ENCODE measurements at places on chromosomes 2 and 18. TPM values are rescaled to one million over a fixed set of nuclear protein-coding genes. Genes with fewer than 3 reads are reported as not detected.

DNA sequence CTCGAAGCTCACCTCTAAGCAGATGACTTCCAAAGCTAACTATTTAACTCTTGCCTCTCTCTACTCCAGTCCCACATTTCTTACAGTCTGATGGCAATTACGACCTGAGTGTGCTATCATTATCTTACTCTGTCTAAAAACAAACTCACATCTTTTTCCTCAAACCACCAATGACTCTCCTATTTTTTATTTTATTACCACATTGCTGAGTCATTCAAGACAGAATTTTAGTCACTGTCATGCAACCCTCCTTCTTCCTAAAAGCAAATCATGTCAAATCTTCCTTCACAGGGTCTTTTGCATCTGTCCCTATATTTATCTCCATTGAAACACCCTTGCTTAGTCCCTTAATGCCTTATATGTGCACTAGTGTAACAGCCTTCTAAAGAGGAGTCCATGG, 34.6 kb upstream of the C2orf15 start:
- H3K36me3 ChIP-seq = no peaks in the 10 kb centered on the region
- no peak overlapping the region for H3K27ac ChIP-seq
- no peak for DNase-seq
- no peaks in the 10 kb centered on the region for H3K4me1 ChIP-seq
- peaks cover 4% of the 10 kb centered on the region for H3K27me3 ChIP-seq

DNA sequence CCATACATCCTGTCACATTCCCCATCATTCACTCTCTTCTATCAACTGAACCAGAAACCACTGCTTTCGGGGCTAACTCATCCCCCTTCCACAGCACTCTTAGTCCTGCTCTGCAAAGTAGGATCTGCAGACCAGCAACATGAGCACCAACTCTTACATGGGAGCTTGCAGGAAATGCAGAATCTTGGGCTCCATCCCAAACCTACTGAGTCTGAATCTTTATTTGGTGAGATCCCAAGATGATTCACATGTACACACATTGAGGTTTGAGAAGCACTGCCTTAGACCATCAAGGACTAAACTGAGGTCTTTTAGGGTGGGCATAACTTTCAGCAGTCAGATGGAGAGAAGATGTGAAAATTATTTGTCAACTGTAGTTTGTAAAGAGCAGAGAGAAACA, 235.6 kb upstream of the EPHA4 start:
- H3K27ac ChIP-seq = no peak overlapping the region
- DNase-seq = no peak
- H3K27me3 ChIP-seq = peaks cover 1% of the 10 kb centered on the region
- 0 out of 2 replicates have a peak, but pooled peaks cover 5% of the 10 kb centered on the region for H3K36me3 ChIP-seq
- H3K4me1 ChIP-seq = no peaks in the 10 kb centered on the region

Gene FOSL2
- total RNA-seq = 128 TPM

Gene SP9
- not detected for total RNA-seq

Gene FHL2
- 202 TPM for total RNA-seq

DNA sequence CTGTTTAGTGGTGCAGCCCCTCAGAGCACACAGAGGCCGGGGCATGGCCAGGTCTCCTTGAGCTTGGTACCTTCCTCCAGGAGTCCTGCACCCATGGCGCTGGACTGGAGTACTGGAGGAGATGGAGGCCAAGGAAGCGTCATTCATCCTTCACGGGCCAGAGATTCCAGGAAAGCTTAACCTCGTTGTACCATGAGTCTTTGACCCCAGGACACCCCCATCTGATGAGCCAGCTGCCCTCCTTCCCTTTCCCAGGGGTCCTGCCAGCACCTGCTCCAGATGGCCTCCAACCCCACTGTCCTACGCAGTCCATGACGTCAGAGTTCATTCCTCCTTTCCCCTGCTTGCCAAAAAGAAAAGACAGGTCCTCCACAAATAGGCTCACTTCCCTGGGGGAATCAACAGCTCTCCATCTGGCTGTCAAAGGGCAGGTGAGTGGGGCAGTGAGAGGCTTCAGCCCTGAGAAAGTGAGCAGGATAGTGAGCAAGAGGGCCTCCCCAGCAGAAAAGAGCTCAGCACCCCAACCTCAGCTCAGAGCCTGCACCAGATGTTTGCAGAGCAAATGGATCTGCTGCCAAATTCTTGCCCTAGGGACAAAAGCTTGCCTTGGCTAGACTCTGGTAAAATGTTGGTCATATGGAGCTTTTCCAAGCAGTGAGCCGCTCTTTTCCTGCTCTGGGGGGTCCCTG, 4.5 kb upstream of the NPPC start:
- H3K4me3 ChIP-seq = no peak overlapping the region
- DNase-seq = no peak
- H3K36me3 ChIP-seq = no peaks in the 10 kb centered on the region

DNA sequence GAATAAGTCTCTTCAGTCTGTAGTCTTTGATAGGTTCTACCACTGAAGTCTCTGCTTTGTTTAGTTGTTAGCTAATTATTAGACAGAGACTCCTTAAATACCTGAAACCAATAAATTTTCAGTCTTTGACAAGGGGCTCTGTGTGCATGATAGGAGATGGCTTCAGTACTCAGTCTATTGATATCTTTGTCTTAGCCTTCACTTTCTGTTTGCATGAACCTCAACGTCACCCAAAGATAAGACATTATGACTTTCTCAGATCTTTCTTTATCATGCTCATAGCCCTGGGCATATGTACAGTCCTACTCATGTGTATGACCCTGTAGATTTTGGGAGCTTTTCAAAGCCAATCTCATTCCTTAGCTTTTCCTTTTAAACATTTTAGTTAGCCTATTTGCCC, 183.5 kb upstream of the GCFC2 start:
- H3K4me3 ChIP-seq = no peak overlapping the region
- no peak overlapping the region for H3K27ac ChIP-seq
- no peak for DNase-seq
- H3K36me3 ChIP-seq = no peaks in the 10 kb centered on the region
- H3K4me1 ChIP-seq = no peaks in the 10 kb centered on the region

Gene TSPYL6
- not detected for total RNA-seq

- peaks cover 22% of the 10 kb centered on the region for H3K4me1 ChIP-seq
- H3K36me3 ChIP-seq = no peaks in the 10 kb centered on the region
- no peak for DNase-seq
- peaks cover 26% of the 10 kb centered on the region for H3K27me3 ChIP-seq
Observed at GRCh38 chr2:212537726-212538304, 787 bp downstream of the ERBB4 start.

DNA sequence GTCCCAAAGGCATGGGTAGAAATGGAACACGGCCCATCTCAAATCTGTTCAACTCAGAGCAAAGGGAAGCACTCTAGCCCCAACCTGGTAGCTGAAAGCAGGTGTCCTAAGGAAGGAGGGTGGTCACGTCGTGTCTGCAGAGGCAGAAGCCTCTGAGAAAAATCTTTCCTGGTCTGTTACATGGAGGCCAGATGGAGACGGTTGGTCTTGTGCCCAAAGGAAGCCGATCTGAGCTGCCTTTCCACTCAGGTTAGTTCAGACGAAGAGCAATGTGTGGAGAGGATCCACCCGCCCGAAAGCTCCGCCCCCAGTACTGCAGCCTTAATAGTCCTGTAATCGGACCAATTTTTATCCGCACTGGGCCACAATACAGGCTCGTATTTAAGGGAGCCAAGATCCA, 54.9 kb upstream of the AMMECR1L start:
- DNase-seq = no peak
- H3K27me3 ChIP-seq = no peaks in the 10 kb centered on the region
- peaks cover 29% of the 10 kb centered on the region for H3K36me3 ChIP-seq

DNA sequence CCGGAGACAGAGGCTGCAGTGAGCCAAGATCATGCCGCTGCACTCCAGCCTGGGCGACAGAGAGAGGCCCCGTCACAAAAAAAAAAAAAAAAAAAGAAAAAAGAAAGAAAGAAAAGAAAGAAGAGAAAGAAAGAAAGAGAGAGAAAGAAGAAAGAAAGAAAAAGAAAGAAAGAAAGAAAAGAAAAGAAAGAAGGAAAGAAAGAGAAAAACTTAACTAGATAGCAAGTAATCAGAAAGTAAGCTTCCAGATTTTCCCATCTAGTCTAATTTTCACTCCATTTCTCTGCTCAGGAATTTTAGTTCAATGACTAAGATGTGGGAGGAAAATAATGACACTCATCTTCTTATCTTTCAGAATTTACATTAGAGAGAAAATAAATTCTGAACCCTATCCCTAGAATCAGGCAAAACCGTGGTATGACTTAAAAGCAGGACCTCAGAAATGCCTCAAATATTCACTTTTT, 2.4 kb downstream of the GFPT1 start:
- H3K27ac ChIP-seq = no peak overlapping the region
- peak; percentile 13 for DNase-seq
- H3K4me1 ChIP-seq = peaks cover 71% of the 10 kb centered on the region
- peaks cover 24% of the 10 kb centered on the region for H3K36me3 ChIP-seq
- no peaks in the 10 kb centered on the region for H3K27me3 ChIP-seq
- peak overlapping the region; percentile 64 for H3K4me3 ChIP-seq

- H3K4me3 ChIP-seq = no peak overlapping the region
- peaks cover 8% of the 10 kb centered on the region for H3K36me3 ChIP-seq
- H3K27me3 ChIP-seq = no peaks in the 10 kb centered on the region
Observed at GRCh38 chr2:239323447-239323846, 77.4 kb downstream of the HDAC4 start.

Gene CHMP1B
- total RNA-seq = 32.0 TPM

Gene CREG2
- not detected for total RNA-seq

Gene FAM98A
- 161 TPM for total RNA-seq

- no peaks in the 10 kb centered on the region for H3K36me3 ChIP-seq
- peak overlapping the region; percentile 88 for H3K4me3 ChIP-seq
- peaks cover 27% of the 10 kb centered on the region for H3K27me3 ChIP-seq
- peaks cover 68% of the 10 kb centered on the region for H3K4me1 ChIP-seq
- H3K27ac ChIP-seq = peak overlapping the region; percentile 50
Observed at GRCh38 chr2:216692636-216693413, 2.5 kb downstream of the IGFBP5 start.

DNA sequence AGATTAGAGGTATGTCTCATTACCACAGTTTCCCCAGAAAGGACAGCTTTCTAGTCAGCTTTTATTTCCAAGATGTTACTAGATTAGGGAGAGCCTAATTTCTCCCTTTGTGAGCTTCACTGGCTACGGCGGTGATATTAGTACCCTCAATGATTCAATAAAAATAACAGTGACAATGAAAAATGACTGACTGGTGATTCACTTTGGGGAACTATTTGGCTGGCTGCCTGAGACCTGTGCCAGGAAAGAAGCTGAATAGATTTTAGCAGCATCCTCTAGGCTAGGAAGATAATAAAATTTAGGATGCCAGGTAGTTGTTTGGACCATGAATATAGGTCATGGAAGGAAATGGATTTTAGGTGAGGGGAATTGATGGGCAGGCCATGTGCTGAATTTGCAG, 178.7 kb downstream of the FMNL2 start:
- DNase-seq = peak; percentile 71
- H3K27ac ChIP-seq = peak overlapping the region; percentile 30
- no peaks in the 10 kb centered on the region for H3K27me3 ChIP-seq
- peaks cover 29% of the 10 kb centered on the region for H3K4me1 ChIP-seq
- H3K36me3 ChIP-seq = no peaks in the 10 kb centered on the region

DNA sequence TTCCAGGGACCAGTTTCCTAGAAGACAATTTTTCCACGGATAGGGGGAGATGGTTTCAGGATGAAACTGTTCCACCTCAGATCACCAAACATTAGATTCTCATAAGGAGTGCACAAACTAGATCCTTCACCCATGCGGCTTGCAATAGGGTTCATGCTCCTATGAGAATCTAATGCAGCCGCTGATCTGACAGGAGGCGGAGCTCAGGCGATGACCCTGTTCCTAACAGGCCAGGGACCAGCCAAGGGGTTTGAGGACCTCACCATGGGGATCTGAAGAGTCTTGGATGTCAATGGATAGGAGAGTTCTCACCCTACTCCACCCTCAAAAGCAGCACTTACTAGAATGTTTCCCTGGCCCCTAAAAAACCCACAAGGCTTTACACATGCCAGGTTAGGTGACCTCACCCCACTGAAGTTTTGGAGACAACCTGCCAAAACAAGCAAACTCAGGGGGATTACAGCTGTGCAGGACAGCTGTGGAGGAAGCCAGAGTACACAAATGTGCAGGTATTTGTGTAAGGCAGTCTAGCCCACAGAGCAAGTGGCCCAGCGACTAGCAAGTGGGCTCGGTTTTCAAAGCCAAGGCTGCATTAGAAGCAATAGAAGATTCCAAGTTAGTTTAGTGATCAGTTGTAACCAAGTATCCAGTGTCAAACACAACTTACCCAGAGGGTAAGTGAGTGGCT, 3.9 kb downstream of the EVA1A start:
- peaks cover 40% of the 10 kb centered on the region for H3K36me3 ChIP-seq
- no peak overlapping the region for H3K27ac ChIP-seq
- peaks cover 79% of the 10 kb centered on the region for H3K4me1 ChIP-seq
- no peak overlapping the region for H3K4me3 ChIP-seq

All from HFFc6 (cell line).